ENCODE measurements at places on chromosomes 1 and 21. TPM values are rescaled to one million over a fixed set of nuclear protein-coding genes. Genes with fewer than 3 reads are reported as not detected.

DNA sequence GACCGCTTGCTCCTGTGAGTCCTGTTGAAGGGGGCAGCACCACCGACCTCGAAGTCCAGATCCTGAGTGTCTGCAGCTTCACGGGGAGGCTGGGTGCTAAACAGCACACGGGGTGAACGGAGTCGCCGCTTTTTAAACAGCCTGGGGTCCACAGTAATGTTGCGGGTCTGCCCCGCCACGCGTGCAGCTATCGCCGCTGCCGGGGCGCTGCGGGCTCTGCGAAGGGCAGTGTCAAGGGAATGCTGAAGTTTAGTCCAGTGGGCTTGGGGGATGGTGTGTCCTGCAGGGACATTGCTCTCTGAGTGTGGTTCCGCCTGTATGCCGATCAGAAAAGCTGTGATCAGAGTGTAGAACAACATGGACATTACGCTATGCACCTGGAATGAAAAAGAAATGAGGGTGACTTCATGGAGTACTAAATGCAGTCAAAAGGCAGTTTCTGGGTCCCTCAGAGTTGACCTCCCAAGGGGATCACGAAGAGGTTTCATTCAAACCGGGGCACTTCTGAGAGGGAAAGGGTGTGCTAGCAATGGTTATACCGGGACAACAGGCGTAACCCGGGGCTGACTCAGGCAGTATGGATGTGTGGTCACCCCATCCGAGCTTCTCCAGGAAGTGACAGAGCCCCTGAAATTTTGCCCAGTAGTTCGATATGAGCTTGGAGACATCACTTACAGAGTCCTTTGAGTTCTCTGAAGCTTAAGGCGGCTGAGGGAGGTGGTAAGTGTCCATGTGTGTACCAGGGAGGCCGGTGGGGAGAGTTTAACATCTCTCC lies 51.4 kb downstream of the NGF start:
- DNase-seq, result no peak

- no peak for DNase-seq
Observed at GRCh38 chr1:165536016-165536415, 7.8 kb upstream of the LRRC52 start.

DNA sequence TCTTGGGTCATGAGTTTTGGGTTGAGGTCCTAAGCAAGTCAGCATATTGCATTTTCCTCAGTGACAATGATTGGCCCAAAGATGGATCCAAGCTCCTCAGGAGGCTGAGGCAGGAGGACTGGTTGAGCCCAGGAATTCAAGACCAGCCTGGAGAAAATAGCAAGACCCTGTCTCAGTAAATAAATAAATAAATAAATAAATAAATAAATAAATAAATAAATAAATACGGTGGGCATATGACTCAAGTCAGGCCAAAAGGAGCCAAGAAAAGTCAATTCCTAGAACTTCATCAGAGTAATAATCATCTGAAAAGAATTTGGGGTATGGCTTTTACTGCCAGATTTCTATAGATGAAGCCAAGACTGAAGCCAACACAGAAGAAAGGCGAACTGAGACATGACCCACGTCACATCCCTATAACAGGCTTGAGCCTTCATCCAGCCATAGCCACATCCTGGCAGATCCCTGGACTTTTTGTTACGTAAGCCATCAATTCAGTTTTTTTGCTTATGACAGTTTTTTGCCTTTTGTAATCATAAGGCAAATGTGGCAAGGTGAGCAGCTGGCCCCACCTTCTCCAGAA lies 88.5 kb upstream of the NFASC start:
- DNase-seq, result no peak

Gene A3GALT2
- total RNA-seq, result 0.25 TPM

GRCh38 chr1:145962157-145963102 lies 1.9 kb downstream of the ANKRD34A start:
- peak; percentile 38 for DNase-seq

DNA sequence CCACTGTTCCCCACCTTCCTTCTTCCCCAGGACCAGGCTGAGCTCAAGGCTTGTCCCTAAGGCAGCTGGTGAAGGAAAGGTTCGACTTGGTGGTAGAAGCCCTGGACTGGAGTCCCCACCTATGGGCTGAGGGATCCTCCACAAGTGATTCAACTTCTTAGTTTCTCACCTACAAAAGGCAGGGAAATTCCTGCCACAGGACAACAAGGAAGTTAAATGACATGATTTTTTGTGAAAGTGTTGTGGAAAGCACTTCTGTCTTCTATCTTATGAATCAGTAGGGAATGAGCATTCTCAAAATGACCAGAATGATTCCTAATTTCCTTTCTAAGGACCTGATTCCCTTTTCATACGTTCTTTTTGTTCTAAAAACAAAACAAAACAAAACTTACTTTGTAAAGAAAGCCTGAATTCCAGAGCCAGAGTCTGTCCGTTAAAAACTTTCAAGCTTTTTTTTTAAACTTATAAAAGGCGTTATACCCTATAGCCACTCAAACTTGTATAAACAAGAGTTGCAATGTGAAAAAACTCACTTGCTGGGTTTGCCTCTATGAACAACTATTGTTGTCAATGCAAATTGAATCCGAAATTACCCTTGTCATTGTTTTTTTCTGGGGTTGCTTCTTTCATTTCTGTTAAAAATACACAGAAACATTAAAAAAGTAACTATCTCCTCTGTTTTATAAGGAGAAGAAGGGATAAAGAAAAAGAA lies 12.2 kb downstream of the KCNJ15 start:
- no peak for DNase-seq

GRCh38 chr1:112583366-112583765 lies 35.6 kb downstream of the ST7L start:
- DNase-seq, result no peak

DNA sequence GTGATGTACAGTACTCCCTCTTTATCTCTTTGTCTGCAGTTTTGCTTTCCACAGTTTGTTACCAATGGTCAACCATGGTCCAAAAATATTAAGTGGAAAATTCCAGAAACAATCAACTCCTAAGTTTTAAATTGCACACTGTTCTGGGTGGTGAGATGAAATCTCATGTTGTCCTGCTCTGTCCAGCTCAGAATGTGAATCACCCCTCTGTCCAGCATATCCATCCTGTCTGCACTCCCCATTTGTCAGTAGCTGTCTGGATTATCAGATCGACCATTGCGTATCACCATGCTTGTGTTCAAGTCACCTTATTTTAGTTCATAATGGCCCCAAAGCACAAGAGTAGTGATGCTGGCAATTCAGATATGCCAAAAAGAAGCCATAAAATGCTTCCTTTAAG lies 118.2 kb upstream of the PDE4B start:
- DNase-seq, result no peak

Gene PKP1
- 0.56 TPM for total RNA-seq

GRCh38 chr1:234214911-234215892 lies 158.1 kb upstream of the COA6 start:
- no peak for DNase-seq

Gene GUCA2B
- total RNA-seq, result not detected

Gene KLHDC8A
- not detected for total RNA-seq

GRCh38 chr1:161098210-161099068 lies at the start of gene KLHDC9:
Gene KLHDC9, plus strand, starts transcription at chr1:161098361. Its CDS starts 175 bp downstream, at chr1:161098536.
- DNase-seq, result peak; percentile 70

Gene CNIH3
- 1.2 TPM for total RNA-seq

Gene XPR1
- total RNA-seq, result 63.7 TPM

- no peak for DNase-seq
Observed at GRCh38 chr1:61446531-61446991, 278.4 kb downstream of the TM2D1 start.

DNA sequence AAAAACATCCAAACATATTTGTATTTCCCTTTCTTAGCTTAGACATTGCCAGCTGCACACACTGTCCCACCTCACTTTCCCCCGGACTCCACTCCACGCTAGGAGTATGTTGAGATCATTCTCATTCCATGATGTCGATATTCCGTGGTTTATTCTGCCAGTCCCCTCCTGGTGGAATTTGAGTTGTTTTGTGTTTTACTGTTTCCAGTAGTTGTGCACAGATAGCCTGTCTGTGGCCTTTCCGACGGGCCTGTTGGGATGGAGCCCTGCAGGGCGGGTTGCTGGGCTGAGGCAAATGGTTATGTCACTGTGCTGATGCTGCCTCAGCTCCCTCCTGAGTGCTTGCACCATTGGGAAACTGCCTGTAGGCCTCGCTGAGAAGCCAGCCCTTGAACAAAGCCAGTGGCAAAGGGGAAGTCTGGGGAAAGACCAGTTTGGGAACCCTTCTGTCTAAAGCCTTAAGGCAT lies 12.8 kb downstream of the TRAPPC10 start:
- peak; percentile 48 for DNase-seq

Gene OR6N1
- not detected for total RNA-seq

DNA sequence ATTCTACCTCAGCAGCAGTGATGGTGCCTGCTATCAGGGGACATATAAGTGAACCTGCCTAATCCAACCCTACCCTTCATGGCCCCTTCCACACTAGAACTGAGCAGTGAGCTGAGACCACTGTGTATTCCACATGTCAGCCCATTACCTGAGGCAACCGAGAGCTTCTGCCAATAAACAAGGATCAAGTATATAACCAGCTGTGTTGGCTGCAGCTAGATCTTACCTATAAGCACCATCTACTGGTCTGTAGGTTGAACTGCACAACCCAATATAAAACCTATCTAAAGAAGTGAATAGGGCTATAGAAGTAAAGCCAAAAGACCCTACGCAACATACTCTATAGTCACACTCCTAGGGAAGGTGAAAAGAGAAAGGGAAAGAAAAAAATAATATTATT lies 376.9 kb downstream of the HHIPL2 start:
- DNase-seq, result no peak

Gene KCNQ4
- 2.1 TPM for total RNA-seq

- no peak for DNase-seq
Observed at GRCh38 chr1:210910020-210910575, 223.8 kb downstream of the KCNH1 start.

DNA sequence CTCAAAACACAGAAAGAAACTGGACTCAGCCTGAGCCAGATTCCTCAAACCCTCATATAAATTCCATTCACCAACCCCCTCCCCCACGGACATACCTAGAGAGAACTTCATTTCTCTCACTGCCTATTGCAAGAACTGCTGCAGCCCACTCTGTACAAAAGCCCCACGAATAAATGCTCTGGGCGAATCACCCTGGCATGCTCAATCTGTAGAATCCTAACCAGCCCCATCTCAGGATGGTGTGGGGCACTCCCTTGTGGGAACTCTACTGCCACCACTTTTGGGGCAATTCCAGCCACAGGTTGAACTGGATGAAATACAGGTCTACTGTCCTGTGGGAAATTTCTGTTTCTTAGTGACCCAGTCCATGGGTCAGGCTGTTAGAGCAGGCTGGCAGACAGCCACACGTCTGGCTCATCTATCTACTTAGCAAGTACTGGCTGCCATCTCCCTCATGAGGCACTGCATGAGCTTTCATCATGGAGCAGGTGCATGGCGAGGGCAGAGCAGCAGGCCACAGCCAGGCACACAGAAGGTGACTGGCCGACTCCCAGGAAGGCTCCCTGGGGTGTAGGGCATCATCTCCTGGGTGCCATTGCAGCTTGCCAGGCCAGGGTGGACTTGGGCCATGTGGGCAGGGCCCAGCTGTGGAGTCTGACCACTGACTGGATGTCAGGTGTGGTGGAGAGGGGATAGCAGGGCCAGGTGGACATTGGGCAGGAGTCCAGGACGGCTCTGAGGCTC lies 1.6 kb upstream of the C1orf35 start:
- DNase-seq, result no peak

- peak; percentile 9 for DNase-seq
Observed at GRCh38 chr1:12276225-12276624, 46.4 kb downstream of the VPS13D start.

DNA sequence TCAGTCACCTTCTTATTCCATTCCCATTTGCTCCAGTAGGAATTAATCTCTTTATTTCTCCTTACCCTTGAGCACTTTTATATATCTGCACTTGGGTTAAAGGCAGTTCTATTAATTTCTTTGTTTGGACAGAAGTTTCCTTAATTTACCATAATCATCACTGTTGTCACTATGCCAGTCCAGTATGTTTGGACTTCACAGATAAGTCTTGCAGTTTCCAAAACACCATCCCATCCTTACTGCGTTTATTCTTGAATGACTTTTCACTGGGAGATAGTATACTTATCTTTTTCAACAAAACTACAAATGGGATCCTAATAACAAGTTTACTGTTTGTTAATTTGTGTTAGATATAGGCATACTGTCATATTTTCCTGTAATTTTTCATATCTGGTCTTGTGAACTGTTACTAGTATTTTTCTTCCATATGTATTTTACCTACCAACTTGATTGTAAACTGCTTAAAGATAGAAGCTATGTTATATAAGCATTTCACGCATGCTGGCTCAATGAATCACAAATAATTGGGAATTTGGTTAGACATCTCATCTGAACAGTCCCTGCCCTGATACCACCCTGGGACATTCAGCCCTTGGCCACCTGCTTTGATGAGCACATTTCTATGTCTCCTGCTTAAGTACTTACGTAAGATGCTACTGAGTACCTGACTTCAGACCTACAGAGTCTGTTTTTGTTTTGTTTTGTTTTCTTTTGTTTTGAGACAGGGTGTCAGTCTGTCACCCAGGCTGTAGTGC lies 78.2 kb downstream of the OLFML2B start:
- no peak for DNase-seq

Gene SPATA17
- 1.5 TPM for total RNA-seq

GRCh38 chr1:36864182-36864822 lies 170.0 kb downstream of the GRIK3 start:
- no peak for DNase-seq

GRCh38 chr1:1529321-1529720 lies 11.1 kb downstream of the TMEM240 start:
- no peak for DNase-seq

Gene PSMB4
- total RNA-seq, result 173 TPM

GRCh38 chr1:77866296-77866695 lies 22.1 kb upstream of the NEXN start:
- DNase-seq, result no peak

GRCh38 chr1:194917769-194918168 lies 1690.5 kb downstream of the KCNT2 start:
- no peak for DNase-seq

DNA sequence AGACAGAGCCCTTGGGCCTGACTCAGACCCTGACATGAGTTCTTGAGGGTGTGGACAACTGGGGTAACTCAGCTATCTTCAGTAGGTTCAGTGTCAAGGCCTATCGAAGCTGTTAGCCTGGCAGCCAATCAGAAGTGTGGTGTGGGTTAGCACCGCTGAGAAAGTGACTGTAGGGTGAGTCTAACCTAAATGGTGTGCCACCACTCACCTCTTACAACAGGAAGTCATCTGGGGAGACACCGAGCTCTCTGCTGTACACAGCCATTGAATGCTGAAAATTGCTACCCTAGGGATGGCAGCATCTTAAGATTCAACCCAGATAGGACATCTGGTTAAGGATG lies 44.6 kb downstream of the RASSF5 start:
- DNase-seq, result no peak

Gene TNFRSF25
- 5.4 TPM for total RNA-seq
